ENCODE measurements at places on chromosomes 13 and 19. TPM values are rescaled to one million over a fixed set of nuclear protein-coding genes. Genes with fewer than 3 reads are reported as not detected.

DNA sequence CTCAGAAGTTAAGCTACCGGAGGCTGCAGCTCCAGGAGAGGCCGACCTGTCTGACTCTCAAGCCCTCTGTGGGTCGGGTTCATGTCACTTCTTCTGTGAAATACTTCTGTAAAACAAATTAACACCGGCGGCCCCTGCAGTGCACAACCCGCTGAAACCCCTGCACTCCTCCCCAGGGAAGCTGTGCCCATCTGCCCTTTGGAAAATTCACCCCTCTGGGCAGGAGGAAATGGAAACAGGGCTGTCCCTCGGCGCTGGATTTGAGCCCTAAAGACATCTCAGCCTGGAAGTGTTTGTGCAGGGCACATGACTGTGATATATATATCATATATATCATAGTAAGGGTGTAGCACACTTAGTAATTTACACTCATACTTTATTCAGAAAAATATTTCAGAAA is 415.3 kb downstream of the IRS2 start:
- DNase-seq = no peak

- no peak for DNase-seq
Measured at GRCh38 chr19:29812881-29813275, 1.1 kb downstream of the CCNE1 start.

DNA sequence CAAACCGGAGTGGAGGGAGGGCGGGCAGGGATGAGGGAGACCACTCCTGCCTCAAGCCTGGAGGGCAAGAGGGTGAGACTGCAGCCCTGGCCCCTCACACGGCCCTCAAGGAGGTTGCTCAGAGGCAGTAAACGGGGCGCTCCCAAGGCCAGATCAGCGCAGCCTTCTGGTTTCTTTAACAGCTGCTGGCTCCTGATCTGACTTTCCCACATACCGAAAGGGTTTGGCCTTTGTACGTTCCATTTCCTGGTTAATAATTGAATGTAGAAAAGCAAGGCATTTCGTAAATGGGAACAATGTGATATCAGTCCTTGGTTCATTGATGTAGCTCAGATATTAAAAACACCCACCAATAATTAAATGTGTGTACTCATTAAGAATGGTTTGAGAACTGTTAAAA is 71.5 kb downstream of the GGACT start:
- no peak for DNase-seq

- no peak for DNase-seq
Measured at GRCh38 chr13:109979228-109979627, 192.8 kb upstream of the IRS2 start.

DNA sequence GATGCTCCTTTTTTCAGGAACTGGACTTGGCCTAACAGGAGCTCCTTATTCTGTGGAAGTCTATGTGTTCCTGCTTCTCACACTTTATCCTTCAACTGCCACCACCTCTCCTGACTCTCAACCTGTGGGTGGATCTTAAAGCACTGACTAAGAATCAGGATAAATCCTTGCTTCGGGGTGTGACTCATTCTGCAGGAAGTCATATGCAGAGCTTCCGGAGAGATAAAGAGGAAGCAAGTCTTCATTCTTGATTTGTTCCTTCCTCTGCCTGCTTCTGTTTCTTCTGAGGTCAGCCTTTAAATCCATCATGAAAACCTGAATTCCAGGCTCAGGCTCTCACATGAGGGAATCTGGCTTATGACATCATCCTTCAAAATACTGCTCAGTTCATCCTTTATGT is 137.1 kb upstream of the ATXN8OS start:
- DNase-seq = no peak

NUP58 gene
- polyA plus RNA-seq = 59.5 TPM

DNA sequence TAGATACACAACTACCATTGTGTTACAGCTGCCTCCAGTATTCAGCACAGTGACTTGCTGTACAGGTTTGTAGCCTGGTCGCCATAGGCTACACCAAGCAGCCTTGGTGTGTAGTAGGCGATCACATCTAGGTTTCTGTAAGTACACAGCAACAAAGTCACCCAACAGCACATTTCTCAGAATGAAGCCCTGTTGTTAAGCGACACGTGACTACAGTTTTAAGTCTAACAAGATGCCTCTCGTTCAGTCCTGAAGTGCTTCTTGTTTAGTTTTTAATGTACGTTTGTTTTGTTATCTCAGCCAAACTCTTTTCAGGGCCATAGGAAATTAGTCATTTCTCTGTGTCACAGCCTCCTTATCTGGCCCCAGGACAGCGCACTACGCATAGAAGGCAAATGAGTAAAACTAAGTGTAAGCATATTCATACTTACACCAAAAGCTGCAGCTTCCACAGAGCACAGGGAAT is 50.0 kb upstream of the GPR183 start:
- no peak for DNase-seq

DNA sequence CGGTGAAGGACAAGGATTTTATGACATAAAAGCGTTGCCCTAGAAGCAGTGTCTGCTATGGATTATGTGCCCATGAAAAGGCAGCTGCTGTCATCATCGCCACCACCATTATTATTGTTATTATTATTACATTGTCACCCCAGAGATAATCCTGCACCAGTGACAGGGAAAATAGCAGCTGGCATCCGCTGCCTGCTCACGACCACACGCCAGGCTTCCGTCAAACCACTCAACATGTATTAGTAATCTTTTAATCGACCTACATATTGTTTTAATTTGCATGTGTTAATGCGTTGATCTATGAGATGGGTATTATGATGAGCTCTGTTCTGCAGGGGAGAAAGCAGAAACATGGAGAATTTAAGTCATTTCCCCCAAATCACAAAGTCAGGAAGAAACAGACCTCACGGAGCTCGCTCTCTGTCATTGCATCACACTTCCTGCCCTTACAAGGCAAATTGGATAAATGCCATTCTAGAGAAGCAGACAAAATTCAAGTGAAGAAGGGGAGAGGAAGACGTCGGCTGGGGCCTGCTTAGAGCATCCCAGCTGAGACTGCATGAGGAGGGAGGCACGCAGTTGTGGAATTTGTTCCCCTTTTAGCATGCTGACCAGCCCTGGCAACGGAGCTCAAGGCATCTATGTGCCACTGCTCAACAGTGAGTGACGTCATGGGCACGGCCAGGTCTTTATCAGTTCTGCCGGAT is at the start of gene FFAR3:
FFAR3 (plus strand) TSS at position 594 of the 707 bp plus-strand sequence. CDS start 431 bp downstream, outside the sequence.
- DNase-seq = no peak

All from renal cortex interstitium (tissue), 15 donors.